ENCODE measurements at places on chromosomes 1 and 21.

- no peak for DNase-seq
Measured at GRCh38 chr21:21247424-21247823, 249.2 kb downstream of the NCAM2 start.

DNA sequence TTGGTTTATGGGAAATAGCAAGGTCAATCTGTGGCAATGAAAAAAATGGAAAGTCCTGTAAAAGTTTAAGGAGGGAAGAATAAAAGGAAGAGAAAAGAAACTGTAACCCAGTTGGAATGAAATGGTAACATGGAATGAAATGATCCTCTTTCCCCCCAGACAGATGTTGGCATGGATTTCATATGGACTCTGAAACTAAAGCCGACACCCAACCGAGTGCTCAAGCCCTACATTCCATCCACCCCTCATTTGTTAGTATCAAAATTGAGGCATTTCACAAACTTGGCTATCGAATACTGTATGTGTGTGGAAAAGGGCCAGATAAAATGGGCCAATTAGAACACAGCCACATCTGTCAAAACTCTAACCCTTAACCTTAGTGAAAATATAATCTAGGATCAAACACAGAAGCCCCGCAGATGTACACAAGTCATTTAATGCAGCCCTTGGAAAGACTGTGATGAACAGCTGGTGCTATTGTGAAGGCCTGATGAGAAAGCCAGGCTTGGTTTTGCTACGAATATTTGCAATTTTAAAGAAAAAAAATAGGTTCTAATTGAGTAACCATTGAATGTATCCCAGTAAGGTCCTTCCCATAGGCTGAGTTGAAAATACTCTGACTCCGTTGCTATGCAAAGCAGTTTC lies 72.6 kb upstream of the RGL1 start:
- DNase-seq, result no peak

GRCh38 chr1:219902951-219903350 lies 25.4 kb downstream of the SLC30A10 start:
- no peak for DNase-seq

DNA sequence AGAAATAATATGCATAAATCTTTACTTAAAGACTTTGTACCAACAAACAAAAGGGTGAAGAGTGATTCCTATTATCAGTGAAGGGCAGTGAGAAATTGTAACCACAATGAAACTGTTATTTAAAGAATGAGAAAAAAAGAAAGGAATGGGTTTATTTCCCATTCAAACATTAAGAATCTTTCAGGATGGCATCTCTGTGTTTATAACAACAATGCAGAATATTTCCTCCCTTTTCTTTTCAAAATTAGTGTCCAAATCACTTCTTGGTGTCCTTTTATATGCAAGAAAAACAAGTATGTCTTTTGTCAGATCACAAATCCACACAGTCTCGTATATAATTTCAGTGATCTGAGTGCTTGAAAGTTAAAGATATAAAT lies 61.2 kb downstream of the PTPRC start:
- DNase-seq, result no peak

GRCh38 chr1:70465911-70466310 lies 54.8 kb downstream of the CTH start:
- no peak for DNase-seq

DNA sequence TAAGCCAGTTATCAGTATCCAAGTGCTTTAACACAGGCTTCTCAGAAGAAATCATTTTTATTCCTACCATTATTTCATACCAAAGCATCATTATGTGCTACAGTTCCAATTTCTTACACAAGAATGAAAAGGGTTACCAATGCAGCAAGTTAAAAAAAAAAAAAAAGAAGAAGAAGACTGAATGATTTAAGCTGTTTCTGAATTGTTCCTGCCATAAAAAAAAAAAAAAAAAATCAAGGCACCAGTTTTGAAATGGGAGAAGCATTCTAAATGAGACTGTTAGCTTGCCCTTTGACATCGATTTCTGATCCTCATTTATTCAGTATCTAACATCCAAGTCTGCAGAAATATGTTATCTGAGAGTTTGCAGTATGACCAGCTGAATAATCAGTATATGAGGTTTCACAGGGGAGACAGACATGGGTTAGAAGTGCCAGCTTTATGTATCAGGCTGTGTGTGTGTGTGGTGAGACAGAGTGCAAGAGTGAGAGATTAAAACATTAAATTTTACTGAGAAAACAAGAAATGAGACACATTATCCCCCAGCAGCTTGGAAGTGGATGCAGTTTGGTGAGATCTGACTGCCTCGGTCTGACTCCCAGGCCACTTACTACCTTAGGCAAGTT lies 105.8 kb downstream of the COLGALT2 start:
- no peak for DNase-seq

GRCh38 chr1:161440312-161440894 lies 64.9 kb upstream of the FCGR2A start:
- peak; percentile 81 for DNase-seq

DNA sequence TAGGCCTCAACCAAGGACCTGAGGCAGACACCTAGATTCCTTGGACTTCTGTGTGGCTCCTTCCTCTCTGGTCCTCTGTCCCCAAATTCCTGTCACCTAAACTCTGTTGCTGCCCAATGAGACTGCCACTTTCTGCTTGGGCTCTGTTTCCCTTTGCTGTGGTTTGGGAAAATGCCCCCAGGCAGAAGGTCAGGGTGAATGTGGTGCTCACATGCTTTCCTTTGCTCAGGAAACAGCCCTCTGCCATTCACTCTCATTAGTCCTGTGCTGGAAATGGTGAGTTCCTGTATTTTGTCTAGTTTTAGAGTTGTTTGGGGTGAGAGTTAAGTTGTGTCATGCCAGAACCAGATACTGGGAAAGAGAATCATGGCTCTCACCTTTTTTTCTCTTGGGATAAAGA lies 22.7 kb upstream of the SHE start:
- DNase-seq, result no peak

DNA sequence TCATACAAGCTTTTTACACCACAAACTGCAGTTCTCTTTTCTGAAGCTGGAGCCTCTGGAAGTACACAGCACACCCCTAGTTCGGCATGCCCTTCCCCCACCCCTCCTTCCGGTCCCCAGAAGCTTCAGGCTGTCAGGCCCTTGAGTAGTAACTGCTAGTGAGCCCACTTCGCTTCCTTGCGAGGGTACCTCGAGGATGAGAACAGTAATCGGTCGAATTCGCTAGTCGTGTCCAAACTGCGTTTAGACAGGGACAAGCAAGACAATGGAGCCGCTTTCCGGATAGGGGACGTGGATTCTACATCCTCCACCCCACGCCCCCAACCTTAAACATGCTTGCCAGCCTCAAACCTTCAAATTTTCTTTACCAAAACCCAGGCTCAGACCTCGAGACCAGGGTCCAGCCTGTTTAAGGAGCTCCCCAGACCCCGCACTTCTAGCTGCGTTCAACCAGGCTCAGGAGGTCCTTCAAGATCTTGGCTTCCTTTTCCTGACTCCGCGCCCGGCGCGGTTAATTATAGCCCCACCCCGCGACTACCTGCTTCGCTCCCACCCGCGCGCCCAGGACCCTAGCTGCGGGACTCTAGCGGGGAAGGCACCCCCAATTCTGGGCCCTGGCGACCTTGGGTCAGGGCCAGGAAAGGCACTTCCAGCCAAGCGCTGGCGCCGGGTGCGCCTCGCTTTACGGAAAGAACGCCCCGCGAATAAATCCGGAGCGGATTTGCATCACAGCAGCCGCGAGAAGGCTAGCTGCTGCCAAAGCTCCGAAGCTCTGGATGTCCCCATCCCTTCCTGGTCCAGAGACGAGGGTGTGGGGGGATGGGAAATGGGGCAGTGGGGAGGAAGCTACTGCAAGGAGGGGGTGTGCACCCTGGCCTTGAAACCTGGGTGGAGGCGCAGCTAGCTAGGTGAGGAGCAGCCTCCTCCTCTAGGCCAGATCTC lies 8.1 kb upstream of the TSPAN1 start:
- peak; percentile 45 for DNase-seq

DNA sequence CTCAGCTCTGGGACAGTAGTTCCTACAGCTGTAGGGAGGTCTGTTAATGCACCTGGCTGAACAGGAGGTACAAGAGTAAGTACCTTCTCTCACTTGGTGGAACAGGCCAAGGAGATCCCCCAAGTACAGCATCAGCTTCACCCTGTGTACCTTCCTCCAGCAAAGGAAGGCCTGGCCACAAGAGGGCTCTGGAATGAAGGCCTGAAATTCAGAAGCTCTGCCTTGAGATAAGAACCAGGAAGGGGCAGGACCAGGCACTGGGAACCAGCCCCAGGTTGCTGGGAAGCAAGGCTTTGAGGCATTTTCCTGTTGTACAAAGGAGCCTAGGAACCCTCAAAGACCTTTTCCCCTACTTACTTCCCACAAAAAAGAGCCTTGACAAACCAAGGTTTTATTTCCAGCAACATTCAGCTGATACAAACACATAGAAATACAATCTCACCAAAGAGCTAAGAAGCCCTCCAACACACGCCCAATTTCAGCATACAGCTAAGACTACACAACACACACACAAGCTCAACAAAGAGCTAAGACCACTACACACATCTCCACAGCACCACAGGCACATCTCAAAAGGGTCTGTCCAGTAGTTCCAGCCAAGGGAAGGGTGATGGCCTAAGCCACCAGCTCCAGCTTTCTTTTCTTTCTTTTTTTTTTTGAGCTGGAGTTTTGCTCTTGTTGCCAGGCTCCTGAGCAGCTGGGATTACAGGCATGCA lies 23.5 kb downstream of the F11R start:
- DNase-seq, result peak; percentile 86

- no peak for DNase-seq
Measured at GRCh38 chr1:187721216-187721615, 892.5 kb downstream of the PLA2G4A start.

- no peak for DNase-seq
Measured at GRCh38 chr1:21523297-21523813, 14.1 kb downstream of the ALPL start.

GRCh38 chr1:161705537-161705936 lies 1.5 kb upstream of the FCRLA start:
- DNase-seq, result no peak

DNA sequence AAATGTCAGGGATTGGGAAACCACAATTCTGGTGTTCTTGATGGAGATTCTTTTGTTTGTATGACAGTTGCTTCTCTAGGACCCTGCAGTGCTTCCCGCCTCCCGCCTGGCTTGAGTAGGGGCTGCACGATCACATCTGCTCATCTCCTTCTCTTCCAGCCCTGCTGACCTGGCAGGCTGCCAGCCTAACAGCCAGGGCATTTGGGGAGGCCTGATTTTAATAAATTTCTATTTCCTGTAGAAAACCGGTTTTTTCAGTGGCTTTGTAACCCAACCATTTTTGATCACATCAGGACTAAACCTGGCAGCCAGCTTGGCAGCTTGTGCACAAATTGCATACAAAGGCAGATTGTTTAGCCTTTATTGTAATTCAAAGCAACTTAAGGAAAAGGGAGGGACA lies 78.9 kb downstream of the UBE2U start:
- DNase-seq, result peak; percentile 24

DNA sequence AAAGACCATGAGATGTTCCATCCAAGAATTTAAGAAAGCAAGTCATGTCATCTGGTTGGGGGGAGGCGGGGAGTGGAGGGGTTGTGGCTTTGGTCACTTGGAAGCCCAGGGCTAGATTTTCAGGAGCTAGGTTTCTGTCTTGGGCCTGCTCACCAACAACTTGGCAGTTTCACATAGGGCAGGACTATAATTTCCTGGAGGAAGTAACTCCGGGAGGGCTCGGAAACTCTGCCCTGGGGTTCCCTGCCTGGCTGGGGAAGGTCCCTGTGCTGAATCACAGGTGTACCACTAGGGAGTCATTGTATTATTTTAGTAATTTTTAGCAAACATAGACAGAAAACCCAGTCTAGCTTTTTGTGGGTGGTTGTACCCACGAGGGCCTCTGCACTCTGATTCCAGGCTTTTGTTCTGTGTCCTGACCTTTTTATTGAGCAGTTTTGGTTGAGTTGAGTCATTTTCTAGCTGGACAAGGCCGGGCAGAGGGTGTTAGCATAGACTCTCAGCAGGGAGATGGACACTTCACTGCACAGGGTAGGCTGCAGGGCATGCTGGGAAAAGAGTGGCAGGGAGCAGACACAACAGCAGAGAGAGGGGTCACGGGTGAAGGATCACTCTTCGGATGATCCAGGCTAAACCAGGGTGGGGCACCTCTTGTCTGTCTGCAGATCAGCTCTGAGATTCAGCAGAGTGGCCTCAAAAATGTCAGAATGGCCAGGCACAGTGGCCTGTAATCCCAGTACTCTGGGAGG lies 144.7 kb downstream of the GRIK3 start:
- DNase-seq, result no peak

DNA sequence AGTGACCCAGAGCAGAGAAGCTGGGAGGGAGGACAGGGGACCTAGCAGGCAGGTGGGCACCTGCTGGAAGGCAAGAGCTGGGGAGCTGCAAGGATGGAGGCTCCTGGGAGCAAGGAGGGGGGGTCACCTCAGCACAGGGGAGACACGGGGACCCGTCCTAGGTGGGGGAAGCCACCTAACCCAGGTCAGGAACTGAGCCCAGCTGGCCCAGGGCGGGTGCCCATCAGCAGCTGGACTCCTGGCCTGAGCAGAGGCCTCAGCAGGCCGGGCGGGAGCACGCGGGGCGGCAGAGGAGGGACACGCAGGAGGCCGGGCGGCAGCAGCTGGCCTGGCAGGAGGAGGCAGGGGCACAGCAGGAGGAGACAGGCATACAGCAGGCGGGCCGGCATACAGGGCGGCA lies 949 bp downstream of the KRTAP10-1 start:
- DNase-seq, result no peak

- peak; percentile 15 for DNase-seq
Measured at GRCh38 chr21:35342440-35342839, 293.3 kb upstream of the RUNX1 start.

DNA sequence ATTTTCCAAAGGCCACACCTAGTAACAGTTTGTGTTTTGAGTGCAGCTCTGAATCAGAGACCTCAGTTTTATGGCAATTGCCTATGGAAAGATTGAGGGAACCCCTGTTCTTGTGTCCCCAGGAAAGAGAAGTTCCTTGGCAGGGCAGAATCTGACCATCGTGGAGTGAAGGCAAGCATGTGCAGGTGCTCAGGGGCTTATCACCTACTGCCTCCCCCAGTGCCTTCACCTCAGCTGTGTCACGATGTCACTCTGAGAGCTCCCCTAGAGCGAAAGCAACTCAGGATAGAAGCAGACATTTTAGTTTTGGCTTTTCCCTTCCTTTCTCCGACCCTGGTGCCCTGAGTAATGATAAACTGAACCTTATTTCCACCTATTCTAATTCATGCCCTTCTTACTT lies 1.8 kb upstream of the SPRR1A start:
- no peak for DNase-seq

GRCh38 chr1:116538544-116538943 lies 32.3 kb downstream of the CD58 start:
- DNase-seq, result no peak

GRCh38 chr1:10033359-10033845 lies 644 bp downstream of the UBE4B start:
- peak; percentile 63 for DNase-seq

GRCh38 chr1:224698015-224698451 lies 81.9 kb downstream of the CNIH3 start:
- no peak for DNase-seq

GRCh38 chr1:231046730-231047395 lies 6.8 kb upstream of the FAM89A start:
- DNase-seq, result peak; percentile 74

DNA sequence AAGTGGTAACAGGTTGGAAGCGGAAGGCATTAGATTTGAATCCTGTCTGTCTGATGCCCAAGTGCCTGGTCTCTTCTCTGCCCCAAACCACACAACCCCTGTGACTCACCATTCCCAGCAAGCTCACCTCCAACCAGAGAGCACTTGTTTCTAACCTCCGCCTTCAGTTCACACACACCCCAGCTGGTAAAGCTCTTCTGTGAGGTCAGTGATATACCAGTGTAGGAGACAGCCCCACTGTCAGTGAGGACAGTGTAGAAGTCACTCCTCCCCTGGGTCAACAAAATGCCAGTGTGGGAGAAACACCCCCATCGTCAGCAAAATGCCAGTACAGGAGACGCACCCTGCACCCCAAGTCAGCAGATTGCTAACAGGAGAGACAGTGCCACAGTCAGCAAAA lies 2.6 kb downstream of the RIMS3 start:
- peak; percentile 49 for DNase-seq
